Stimulated activated CD8-positive, alpha-beta memory T cell treated with anti-CD3 and anti-CD28 coated beads, Interleukin-7, amount 100 ng/mL, for 24 hours (primary cell): ENCODE measurements at places on chromosomes 6 and 20.

DNA sequence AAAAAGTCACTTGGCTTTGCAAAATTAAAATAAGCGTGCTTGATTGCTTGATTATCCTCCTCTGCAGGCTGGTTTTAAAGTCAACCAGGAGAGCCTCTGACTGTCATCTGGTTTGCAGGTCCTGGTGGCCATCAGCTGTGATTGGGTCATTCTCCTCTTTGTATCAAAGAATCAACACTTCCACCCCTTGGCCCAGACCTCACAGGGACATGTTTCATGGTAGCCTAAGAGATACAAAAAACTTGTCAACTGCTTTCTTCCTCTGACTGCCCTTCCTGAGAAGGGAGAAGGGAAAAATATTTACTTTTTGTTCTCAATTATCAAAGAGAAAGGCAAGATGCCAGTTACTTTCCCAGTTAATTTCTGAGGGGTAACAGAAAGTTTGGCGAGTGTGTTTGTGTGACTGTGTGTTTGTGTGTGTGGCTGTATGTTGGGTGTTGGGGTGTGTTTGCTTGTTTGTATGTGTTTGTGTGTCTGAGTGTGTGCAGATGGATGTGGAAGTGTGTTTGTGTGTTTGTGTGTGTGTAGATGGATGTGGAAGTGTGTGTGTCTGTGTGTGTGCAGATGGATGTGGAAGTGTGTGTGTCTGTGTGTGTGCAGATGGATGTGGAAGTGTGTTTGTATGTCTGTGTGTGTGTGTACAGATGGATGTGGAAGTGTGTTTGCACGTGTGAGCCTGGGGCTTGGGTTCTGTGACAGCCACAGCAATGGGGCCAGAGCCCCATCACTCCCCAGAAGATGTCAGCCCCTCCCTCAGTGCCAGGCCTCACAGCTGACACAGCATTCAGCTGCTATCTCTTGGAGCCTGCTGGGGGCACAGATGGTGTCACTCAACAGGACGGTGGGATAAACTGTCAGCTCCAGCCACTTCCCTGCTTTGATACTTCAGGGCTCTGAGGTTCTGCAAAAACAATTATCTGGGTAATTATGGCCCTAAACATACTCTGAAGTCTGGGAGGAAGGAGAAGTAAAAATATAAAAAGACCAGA is 98.6 kb upstream of the RNF24 start:
- no peak for DNase-seq

DNA sequence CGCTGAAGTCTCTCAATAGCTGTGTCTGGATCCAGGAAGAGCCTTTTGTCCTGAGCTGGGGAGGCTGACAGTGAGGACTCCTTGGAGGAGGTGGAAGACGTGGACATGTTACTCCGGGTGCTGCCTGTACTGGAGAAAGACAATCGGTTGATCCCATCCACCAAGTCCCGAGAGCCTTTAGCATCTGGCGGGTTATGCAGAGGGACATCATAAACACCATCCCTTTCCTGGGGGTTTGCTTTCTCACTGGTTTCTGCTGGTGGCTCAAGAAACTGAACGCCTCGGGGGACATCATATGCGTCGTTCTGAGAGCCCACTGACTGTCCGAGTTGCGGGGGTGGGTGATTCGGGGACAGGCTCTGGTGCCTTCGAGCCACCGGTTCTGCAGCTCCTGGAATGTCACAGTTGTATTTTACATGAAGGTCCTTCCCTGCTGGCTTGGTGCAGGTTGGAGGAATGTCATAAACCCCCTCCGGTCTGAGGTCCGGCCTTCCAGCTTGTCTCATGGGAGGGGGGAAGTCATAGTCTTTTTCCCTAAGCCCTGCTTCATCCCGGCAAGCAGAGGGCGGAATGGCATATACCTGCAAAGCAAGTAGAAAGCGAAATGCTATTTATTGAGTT is 41.7 kb downstream of the NEDD9 start:
- no peak for DNase-seq

- DNase-seq = no peak
Observed at GRCh38 chr6:41784581-41785171, 2.8 kb upstream of the TOMM6 start.

- no peak for DNase-seq
Observed at GRCh38 chr20:16761305-16761829, 13.2 kb downstream of the OTOR start.

GRCh38 chr6:134307870-134308269 is 10.0 kb downstream of the SGK1 start:
- DNase-seq = no peak

DNA sequence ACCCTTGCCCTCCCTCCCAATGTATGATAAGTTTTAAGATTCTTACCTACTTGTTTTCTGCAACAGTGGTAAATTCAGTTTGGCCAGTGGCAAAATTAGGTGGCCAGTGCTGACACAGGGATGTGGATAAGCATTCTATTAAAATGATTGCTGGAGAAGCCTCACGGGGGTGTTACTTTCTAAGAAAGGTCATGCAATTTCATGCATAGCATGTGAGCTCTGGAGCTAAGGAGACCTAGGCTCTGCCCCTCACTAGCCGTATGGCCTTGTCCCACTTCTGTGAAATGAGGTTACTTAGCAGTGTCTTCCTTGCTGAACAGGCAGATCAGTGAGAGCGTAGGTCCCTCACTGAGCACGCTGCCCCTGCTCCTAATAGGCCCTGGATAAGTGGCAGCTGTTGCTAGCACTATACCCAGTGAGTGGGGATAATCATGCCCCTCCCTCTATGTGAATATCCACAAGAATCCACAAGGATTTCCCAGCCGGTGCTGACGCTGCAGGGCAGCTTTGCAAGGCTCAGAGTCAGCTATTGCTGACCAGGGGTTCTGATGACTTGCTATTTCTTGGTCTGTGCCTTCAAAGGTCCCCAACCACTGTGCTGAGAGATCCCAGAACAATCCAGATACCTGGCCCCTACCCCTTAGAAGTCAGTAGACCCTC is 86.5 kb upstream of the MRPS10 start:
- DNase-seq = no peak

DNA sequence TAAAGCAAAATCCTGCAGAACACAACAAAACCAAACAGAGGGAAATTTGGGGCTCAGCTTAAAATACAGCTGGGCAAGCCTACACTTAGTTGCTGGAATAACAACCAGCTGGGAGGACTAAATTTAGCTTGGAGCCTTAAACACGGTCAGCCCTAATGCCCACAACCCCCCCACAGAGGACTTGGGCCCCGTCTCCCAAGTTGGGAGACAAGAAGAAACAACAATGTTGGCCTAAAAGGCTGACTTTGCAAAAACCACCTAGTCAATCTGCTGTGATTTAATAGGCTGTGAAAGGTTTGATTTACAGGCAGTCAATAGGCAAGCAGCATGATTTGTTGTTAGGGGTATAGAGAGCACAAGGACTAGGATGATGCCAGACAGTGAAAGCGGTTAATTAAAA is 40.3 kb upstream of the ARMC2 start:
- no peak for DNase-seq

DNA sequence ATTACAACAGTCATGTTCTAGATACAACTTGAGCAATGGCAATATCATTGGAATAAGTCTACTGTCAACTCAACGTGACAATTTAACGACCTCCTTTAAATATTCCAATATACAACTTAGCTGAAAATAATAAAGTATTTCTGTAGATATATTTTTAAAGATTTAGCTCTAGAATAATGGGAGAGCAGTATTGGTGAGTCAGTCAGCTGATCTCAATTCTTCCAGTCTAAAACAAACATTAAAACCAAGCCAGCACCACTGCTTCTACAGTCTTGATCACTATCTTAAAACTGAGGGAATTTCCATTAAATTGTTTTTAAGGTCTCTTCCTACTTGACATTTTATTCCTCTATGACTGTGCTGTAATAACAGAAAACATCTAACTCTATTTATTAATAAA is 38.2 kb downstream of the NOL7 start:
- no peak for DNase-seq

DNA sequence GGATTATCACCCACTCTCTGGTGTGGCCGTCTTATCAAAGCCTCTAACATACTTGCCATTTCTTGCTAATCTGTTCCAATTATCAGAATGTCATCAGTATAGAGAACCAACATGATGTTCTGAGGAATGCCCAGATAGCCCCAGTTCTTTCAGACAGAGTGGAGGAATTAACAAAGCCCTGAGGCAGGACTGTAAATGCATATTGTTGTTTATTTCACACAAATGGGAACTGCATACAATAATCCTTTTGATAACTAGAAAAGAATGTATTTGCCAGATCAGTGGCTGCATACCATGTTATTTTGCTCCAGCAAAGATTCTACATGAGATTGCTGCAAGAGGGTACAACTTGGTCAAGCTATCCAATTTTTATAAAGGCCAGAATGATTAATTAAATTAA is 112.8 kb upstream of the HEY2 start:
- DNase-seq = no peak

- DNase-seq = no peak
Observed at GRCh38 chr6:108492131-108492766, 68.5 kb upstream of the FOXO3 start.
